ENCODE measurements at places on chromosomes 6 and 20. TPM values are rescaled to one million over a fixed set of nuclear protein-coding genes. Genes with fewer than 3 reads are reported as not detected.

The SAMD5 gene
- not detected for total RNA-seq

The CST9L gene
- not detected for total RNA-seq

The IL17A gene
- 2.8 TPM for total RNA-seq

- no peak overlapping the region for H3K27ac ChIP-seq
- no peaks in the 10 kb centered on the region for H3K36me3 ChIP-seq
- no peak overlapping the region for H3K4me3 ChIP-seq
- DNase-seq, result no peak
These were observed 33.7 kb downstream of the CYP24A1 start for GRCh38 chr20:54140067-54140466.

The VNN1 gene
- total RNA-seq, result not detected

- H3K4me1 ChIP-seq, result no peaks in the 10 kb centered on the region
- no peak for DNase-seq
- no peaks in the 10 kb centered on the region for H3K27me3 ChIP-seq
These were observed 138.9 kb upstream of the RALGAPA2 start for GRCh38 chr20:20851385-20851784.

DNA sequence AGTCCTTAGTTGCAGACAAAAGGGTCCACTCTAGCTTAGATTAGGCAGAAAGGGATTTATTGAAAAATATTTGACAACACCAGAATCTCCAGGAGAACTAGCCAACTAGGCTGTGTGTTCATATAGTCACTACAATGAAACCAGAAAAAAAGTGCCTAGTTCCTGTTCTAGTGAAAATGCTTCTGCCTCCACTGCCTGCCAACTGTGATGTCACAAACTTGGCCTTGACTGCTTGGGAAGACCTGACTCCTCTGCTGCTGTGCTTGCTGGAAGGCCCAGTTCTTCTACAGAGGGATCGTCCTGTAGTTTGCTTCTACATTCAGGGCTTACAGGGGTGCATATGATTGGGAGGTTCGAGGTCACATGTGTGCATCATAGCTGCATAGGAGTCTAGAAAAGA is 40.3 kb upstream of the XRN2 start:
- H3K27ac ChIP-seq, result no peak overlapping the region
- no peaks in the 10 kb centered on the region for H3K4me1 ChIP-seq
- H3K27me3 ChIP-seq, result peaks cover 31% of the 10 kb centered on the region
- peaks cover 2% of the 10 kb centered on the region for H3K36me3 ChIP-seq

DNA sequence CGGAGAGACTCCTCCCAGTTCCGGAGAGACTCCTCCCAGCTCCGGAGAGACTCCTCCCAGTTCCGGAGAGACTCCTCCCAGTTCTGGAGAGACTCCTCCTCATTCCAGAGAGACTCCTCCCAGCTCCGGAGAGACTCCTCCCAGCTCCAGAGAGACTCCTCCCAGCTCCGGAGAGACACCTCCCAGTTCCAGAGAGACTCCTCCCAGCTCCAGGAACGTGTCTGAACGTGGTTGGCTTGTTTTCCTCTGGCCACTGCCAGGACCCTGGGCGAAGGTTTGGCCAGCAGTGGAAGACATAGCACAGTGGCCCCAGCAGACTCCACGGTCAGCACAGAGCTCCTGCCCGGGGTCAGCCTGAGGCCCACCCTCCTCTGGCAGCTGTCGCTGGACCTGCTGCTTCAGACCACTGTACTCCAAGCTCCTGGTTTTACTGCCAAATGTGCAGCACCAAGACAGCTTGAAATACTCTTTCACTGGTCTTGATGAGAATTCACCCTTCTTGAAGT is 122.3 kb upstream of the AFDN start:
- peaks cover 34% of the 10 kb centered on the region for H3K4me1 ChIP-seq
- H3K27ac ChIP-seq, result no peak overlapping the region
- no peak overlapping the region for H3K4me3 ChIP-seq
- no peaks in the 10 kb centered on the region for H3K36me3 ChIP-seq
- no peak for DNase-seq

GRCh38 chr20:51036827-51037531 is 14.1 kb upstream of the KCNG1 start:
- peaks cover 18% of the 10 kb centered on the region for H3K27me3 ChIP-seq
- H3K4me3 ChIP-seq, result no peak overlapping the region
- no peak overlapping the region for H3K27ac ChIP-seq
- peaks cover 2% of the 10 kb centered on the region for H3K36me3 ChIP-seq

GRCh38 chr6:146943664-146944063 is 260.6 kb upstream of the STXBP5 start:
- DNase-seq, result peak; percentile 15
- H3K4me3 ChIP-seq, result no peak overlapping the region

DNA sequence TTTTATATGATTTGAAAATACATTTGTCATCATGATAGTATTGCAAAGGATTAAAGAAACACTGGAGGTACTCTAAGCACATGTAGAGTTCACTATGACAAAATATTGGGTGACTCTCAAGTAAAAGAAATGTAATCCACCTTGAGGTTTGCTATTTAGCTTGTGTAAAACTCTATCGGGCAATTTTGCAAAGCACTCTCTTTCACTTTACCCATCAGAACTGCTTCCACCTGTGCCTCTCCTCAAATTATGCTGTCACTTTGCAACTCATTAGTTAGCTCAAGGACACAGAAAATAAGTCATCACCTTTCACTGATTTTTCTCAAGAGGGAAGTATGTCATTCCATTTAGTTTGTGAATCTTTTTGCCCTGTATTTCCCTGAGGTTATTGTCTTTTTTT is 14.0 kb downstream of the TRDN start:
- H3K4me1 ChIP-seq, result no peaks in the 10 kb centered on the region
- no peak for DNase-seq
- no peaks in the 10 kb centered on the region for H3K36me3 ChIP-seq
- no peak overlapping the region for H3K4me3 ChIP-seq

- peaks cover 15% of the 10 kb centered on the region for H3K4me1 ChIP-seq
- no peak overlapping the region for H3K4me3 ChIP-seq
- DNase-seq, result peak; percentile 25
- peak overlapping the region; percentile 68 for H3K27ac ChIP-seq
These were observed 15.9 kb downstream of the TMEM200A start for GRCh38 chr6:130381459-130382380.

DNA sequence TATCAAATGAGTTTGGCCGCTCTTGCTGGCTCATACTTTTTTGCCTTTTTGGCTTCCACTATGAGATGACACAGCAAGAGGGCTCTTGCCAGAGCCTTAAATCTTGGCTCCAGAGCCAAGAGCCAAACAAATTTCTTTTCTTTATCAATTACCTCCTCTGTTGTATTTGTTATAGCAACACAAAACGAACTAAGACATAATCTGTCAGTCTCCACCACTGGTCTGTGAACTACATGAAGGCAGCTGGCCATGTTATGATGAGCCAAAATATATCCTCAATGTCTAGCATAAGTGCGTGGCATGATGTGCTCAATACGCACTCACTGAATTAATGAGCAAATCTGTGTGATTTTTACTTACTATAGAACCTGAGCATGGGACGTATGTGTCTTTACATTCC is 220.0 kb upstream of the ZNF217 start:
- peaks cover 33% of the 10 kb centered on the region for H3K4me1 ChIP-seq
- H3K27ac ChIP-seq, result no peak overlapping the region
- no peak for DNase-seq
- H3K36me3 ChIP-seq, result no peaks in the 10 kb centered on the region
- no peak overlapping the region for H3K4me3 ChIP-seq

The TGM3 gene
- not detected for total RNA-seq

- peak overlapping the region; percentile 59 for H3K27ac ChIP-seq
- no peak overlapping the region for H3K4me3 ChIP-seq
- no peaks in the 10 kb centered on the region for H3K27me3 ChIP-seq
- peaks cover 3% of the 10 kb centered on the region for H3K36me3 ChIP-seq
- peak; percentile 77 for DNase-seq
These were observed 14.9 kb upstream of the PPARD start for GRCh38 chr6:35327349-35328027.

- DNase-seq, result peak; percentile 53
- H3K27me3 ChIP-seq, result no peaks in the 10 kb centered on the region
- peak overlapping the region; percentile 15 for H3K4me3 ChIP-seq
- peaks cover 87% of the 10 kb centered on the region for H3K4me1 ChIP-seq
- no peaks in the 10 kb centered on the region for H3K36me3 ChIP-seq
- no peak overlapping the region for H3K27ac ChIP-seq
These were observed 59.6 kb downstream of the PRDM1 start for GRCh38 chr6:106145741-106146227.

GRCh38 chr6:29828471-29828797 is 809 bp downstream of the HLA-G start:
- H3K4me3 ChIP-seq, result peak overlapping the region; percentile 77
- DNase-seq, result peak; percentile 44
- peaks cover 11% of the 10 kb centered on the region for H3K4me1 ChIP-seq
- no peak overlapping the region for H3K27ac ChIP-seq
- H3K36me3 ChIP-seq, result no peaks in the 10 kb centered on the region

The OR12D3 gene
- total RNA-seq, result not detected

GRCh38 chr20:20143646-20144045 is 91.3 kb downstream of the CFAP61 start:
- no peak overlapping the region for H3K4me3 ChIP-seq
- no peaks in the 10 kb centered on the region for H3K4me1 ChIP-seq
- no peaks in the 10 kb centered on the region for H3K36me3 ChIP-seq
- DNase-seq, result no peak
- no peak overlapping the region for H3K27ac ChIP-seq
- H3K27me3 ChIP-seq, result peaks cover 12% of the 10 kb centered on the region

DNA sequence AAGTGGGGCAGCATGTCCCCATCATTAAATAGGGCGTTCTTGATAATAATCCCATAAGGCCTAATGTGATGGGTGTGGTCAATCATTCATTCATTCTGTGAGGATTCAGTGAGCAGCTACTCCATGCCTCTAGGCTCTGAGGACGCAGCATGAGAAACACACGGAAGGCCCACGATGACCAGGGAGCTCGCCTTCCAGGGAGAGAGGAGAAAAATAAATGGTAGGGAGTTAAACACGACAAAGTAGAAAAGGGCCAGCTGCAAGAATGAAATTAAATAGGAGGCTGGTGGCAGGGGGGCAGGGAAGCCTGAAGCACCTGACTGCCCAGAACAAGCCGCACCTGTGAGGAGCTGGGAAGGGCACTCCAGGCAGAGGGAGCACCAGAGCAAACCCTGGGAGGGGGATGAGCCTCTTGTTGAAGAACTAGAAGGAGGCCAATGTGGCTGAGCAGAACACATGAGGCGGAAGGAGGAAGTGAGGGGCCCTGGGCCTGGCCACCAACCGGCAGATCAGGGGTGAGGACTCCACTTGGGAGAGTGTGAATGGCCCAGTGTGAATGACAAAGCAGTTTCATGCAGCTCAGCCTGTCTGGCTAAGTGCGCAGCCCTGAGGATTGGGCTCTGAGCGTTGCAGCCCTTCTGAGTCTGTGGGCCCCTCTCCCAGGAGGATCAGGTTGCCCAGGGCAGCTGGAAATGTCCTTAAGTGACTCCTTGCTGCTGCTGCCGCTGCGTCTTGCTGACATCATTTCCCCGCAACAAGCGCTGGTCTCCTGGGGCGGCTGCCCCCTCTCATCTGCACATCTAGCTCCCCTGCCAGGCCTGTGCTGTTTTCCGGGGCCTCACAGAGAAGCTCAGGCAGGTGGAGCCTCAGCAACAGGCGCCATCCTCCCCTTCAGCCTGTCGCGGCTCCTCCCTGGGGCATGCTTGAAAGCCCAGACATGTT is 99.9 kb downstream of the CDH26 start:
- H3K27ac ChIP-seq, result peak overlapping the region; percentile 92
- H3K36me3 ChIP-seq, result no peaks in the 10 kb centered on the region
- H3K4me1 ChIP-seq, result peaks cover 41% of the 10 kb centered on the region
- H3K27me3 ChIP-seq, result no peaks in the 10 kb centered on the region
- peak overlapping the region; percentile 67 for H3K4me3 ChIP-seq

The MTHFD1L gene
- 155 TPM for total RNA-seq

- H3K27ac ChIP-seq, result no peak overlapping the region
- no peak for DNase-seq
- H3K36me3 ChIP-seq, result no peaks in the 10 kb centered on the region
- H3K27me3 ChIP-seq, result no peaks in the 10 kb centered on the region
These were observed 332.3 kb downstream of the ZFAND3 start for GRCh38 chr6:38151580-38152500.

- no peak overlapping the region for H3K27ac ChIP-seq
- no peaks in the 10 kb centered on the region for H3K36me3 ChIP-seq
- no peak overlapping the region for H3K4me3 ChIP-seq
- H3K27me3 ChIP-seq, result peaks cover 7% of the 10 kb centered on the region
- no peak for DNase-seq
These were observed 74.1 kb upstream of the SALL4 start for GRCh38 chr20:51876313-51876940.

GRCh38 chr6:52512199-52512598 is 64.7 kb downstream of the TRAM2 start:
- H3K4me3 ChIP-seq, result no peak overlapping the region
- no peak overlapping the region for H3K27ac ChIP-seq
- no peaks in the 10 kb centered on the region for H3K27me3 ChIP-seq
- no peak for DNase-seq

The ZNF334 gene
- 1.1 TPM for total RNA-seq

DNA sequence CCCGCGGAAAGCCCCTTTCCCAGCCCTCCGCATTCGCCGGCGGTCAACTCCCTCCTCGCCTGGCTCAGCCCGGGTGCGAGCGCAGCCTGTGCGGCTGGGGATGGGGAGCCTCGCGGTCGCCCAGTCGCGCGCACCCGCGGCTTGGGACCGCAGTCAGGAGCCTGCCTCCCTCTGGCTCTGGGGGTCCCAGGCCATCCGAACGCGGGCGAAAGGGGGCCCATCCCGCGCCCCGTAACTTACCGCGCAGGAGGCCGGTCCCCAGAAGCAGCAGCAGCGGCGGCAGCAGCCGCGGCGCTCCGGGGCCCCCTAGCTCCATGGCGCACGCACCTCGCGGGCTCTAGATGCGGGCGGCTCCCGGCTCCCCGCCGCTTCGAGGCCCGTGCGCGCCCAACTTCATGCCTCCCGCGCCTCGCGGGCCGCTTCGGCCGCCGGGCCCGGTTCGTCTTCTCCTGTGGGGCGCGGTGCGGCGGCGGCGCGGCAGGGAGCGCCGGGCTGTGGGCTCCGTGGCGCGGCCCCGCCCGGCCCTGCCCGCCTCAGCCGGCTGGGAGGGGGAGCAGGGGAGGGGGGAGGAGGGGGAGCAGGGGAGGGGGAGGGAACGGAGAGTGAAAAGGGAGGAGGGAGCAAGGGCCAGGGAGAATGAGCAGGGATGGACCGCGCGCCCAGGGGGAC is at the start of gene CHRNA4:
TSS of gene CHRNA4 (minus strand) at position 500 of the 669 bp plus-strand sequence. CDS start at position 316, 184 bp downstream.
- no peak for DNase-seq
- no peak within 1 kb of the TSS for H3K4me3 ChIP-seq

- H3K27me3 ChIP-seq, result no peaks in the 10 kb centered on the region
- H3K4me3 ChIP-seq, result no peak overlapping the region
- no peak overlapping the region for H3K27ac ChIP-seq
- no peaks in the 10 kb centered on the region for H3K36me3 ChIP-seq
These were observed 534.8 kb downstream of the BMP2 start for GRCh38 chr20:7302250-7302649.

DNA sequence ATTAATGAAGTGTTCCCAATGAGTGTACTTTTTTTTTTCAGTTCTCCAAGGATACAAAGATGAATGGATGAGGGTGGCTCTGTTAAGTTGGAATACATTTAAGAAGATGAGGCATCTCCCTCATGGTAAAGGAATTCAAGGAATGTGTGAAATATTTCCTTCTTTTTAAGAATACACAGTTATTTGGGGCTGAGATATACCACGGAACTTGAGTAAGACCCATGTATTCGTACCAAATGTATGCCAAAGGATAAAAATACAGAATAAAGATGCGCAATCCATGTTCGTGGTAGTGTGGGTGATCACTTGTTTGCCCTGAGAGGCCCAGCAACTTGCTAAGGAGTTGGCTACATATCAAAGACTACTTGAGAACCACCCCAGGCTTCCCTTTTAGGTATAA is 164.2 kb upstream of the TCF21 start:
- H3K27me3 ChIP-seq, result peaks cover 7% of the 10 kb centered on the region
- DNase-seq, result no peak
- no peak overlapping the region for H3K27ac ChIP-seq
- no peaks in the 10 kb centered on the region for H3K36me3 ChIP-seq

- H3K4me1 ChIP-seq, result peaks cover 36% of the 10 kb centered on the region
- H3K36me3 ChIP-seq, result no peaks in the 10 kb centered on the region
- H3K4me3 ChIP-seq, result no peak overlapping the region
- H3K27ac ChIP-seq, result no peak overlapping the region
These were observed 40.6 kb downstream of the ISM1 start for GRCh38 chr20:13261460-13262301.

The NR2E1 gene
- total RNA-seq, result not detected

Data from activated T-cell treated with anti-CD3 and anti-CD28 coated beads, Interleukin-2, amount 50 U/mL, for 72 hours (primary cell).